Transverse colon (tissue), 4 donors: ENCODE measurements at places on chromosomes 2 and 18. TPM values are rescaled to one million over a fixed set of nuclear protein-coding genes. Genes with fewer than 3 reads are reported as not detected.

DNA sequence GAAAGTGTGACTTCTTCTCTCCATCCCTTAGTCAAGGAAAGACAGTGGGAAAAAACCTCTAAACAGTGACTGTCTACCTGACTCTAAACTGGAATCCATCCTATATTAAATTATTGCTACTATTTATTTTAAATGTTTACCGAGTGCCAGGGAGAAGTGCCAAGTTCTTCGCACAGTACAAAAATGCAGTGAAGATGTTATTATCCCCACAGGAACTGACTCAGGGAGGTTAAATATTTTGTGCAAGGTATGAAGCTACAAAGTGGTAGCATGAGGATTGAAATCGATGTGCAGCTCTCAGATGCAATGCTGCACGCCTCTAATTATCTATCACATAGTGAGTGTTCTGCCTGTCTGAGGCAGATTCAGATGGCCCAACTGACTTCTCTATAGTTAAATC, 91.1 kb downstream of the MEP1B start:
- DNase-seq, result no peak
- no peak overlapping the region for H3K4me3 ChIP-seq
- H3K36me3 ChIP-seq, result no peaks in the 10 kb centered on the region
- H3K27me3 ChIP-seq, result no peaks in the 10 kb centered on the region

DNA sequence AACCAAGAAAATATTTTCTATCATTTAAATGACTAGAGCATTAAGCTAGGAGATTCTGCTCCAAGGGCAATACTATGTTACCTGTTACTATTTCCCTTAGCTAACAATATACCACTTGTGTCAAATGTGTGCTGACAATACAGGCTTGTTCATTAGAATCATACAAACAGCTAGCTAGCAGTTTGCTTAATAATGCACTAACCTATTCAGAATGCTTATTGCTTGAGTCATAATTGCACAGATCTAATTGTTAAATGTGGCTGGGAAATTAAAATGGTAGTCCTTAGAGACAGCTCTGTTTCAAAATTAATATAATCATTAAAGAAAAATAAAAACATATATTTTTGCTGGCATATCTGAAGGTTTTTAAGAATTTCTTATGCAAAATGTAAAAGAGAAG, 344.2 kb downstream of the ERBB4 start:
- no peaks in the 10 kb centered on the region for H3K4me1 ChIP-seq
- no peak overlapping the region for H3K27ac ChIP-seq

- peak overlapping the region; percentile 79 for H3K4me3 ChIP-seq
- no peaks in the 10 kb centered on the region for H3K27me3 ChIP-seq
- DNase-seq, result peak; percentile 72
- H3K36me3 ChIP-seq, result no peaks in the 10 kb centered on the region
These were observed 624 bp downstream of the METTL8 start for GRCh38 chr2:171432969-171433762.

- no peaks in the 10 kb centered on the region for H3K27me3 ChIP-seq
- H3K4me1 ChIP-seq, result no peaks in the 10 kb centered on the region
- H3K4me3 ChIP-seq, result no peak overlapping the region
- H3K36me3 ChIP-seq, result no peaks in the 10 kb centered on the region
- DNase-seq, result no peak
These were observed 210.0 kb upstream of the RASGRP3 start for GRCh38 chr2:33266467-33266866.

- no peaks in the 10 kb centered on the region for H3K27me3 ChIP-seq
- peak; percentile 70 for DNase-seq
- H3K4me1 ChIP-seq, result no peaks in the 10 kb centered on the region
- no peak overlapping the region for H3K4me3 ChIP-seq
- no peaks in the 10 kb centered on the region for H3K36me3 ChIP-seq
- no peak overlapping the region for H3K27ac ChIP-seq
These were observed 133.3 kb downstream of the ZNF236 start for GRCh38 chr18:76955524-76956170.

- H3K4me1 ChIP-seq, result no peaks in the 10 kb centered on the region
- DNase-seq, result no peak
- H3K27me3 ChIP-seq, result no peaks in the 10 kb centered on the region
- H3K27ac ChIP-seq, result no peak overlapping the region
- H3K4me3 ChIP-seq, result no peak overlapping the region
These were observed 82.3 kb upstream of the XPO1 start for GRCh38 chr2:61620244-61621159.

DNA sequence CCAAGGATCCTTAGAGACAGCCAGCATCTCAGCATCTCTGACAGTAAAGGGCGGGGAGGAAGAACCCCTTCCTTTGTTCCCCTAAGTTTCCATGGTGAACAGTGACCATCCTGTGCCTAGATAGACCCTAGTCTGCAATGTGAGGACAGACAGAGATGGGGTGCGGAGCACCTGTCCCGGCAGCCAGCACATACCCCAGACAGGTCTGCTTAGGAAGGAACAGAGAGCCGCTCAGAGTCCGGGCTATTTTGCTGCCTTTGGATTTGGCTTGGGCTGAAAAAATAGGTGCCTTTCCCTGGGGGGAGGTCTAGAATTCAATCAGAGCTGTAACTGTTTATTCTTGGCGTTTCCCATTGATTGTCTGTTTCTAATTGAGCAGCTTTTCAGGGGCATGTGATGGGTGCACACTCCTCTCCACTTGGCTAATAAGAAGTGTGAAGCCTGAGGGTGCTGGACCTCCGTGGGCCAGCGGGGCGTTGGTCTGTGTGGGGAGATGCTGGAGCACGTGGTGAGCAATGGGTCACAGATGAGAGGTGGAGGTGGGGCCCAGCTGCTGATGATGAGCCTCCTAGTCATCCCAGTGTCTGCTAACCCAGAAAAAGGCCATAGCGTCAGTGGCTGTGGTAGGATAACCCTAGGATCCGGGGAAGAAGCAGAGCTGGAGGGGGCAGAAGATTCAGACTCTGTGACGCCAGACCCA, 236.8 kb downstream of the SEPTIN10 start:
- H3K4me3 ChIP-seq, result no peak overlapping the region
- no peak overlapping the region for H3K27ac ChIP-seq
- H3K36me3 ChIP-seq, result no peaks in the 10 kb centered on the region
- H3K27me3 ChIP-seq, result no peaks in the 10 kb centered on the region
- no peak for DNase-seq

GRCh38 chr2:219344751-219345430, 12.3 kb upstream of the RESP18 start:
- no peaks in the 10 kb centered on the region for H3K36me3 ChIP-seq
- no peak overlapping the region for H3K4me3 ChIP-seq
- DNase-seq, result peak; percentile 38
- H3K27me3 ChIP-seq, result peaks cover 4% of the 10 kb centered on the region

DNA sequence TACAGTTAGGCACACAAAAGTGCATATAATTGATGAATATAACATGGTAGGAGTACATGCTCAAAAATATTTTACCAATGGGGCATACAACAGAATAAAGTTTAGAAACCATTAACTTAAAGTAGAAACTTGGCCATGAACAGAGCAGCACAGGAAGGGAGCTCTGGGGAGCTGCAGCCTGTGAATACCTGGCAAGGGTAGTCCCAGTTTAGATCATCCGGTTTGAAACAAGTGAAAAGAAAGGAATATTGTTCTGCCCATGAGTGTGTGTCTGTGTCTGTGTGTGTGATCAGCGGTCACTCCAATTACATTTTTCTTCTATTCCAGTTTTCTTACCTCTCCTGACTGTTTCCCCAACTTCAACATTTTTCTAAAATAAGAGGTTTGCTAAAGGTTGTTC, 233.0 kb downstream of the ALK start:
- H3K36me3 ChIP-seq, result no peaks in the 10 kb centered on the region
- no peak overlapping the region for H3K27ac ChIP-seq
- DNase-seq, result no peak
- no peak overlapping the region for H3K4me3 ChIP-seq

DNA sequence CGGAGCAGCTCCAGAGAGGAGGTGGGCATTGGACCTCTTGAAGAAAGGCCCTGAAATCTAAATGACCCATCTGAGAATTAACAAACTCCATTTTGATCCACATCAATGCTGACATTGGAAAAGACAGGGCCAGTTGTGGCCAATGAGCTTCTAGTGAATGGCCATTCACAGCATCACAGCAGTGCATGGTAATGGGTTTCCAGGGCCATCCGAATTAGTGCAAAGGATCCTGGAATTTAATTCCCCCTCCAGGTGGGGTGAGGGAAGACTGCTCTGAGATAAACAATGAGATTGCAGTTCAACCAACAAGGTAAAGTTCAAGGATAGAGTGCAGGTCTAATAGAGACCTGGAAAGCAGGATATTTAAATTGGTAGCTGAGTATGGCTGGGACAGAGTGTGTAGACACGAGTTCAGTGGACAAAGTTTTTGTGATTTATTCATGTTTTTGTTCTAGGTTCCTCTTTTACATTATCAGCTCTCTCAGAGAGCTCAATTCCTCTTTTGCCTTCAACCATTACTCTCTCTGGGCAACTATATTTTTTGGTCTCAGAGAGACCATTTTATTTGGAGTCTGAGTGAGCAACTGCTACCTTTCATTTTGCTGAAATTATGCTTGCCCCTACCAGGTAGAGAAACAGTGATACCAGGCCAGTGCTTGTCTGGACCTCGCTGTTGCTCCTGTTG, 5.0 kb downstream of the TACR1 start:
- no peaks in the 10 kb centered on the region for H3K36me3 ChIP-seq
- no peak overlapping the region for H3K4me3 ChIP-seq
- peaks cover 32% of the 10 kb centered on the region for H3K27me3 ChIP-seq
- H3K27ac ChIP-seq, result no peak overlapping the region
- no peak for DNase-seq
- peaks cover 2% of the 10 kb centered on the region for H3K4me1 ChIP-seq

- H3K4me3 ChIP-seq, result no peak overlapping the region
- H3K27me3 ChIP-seq, result no peaks in the 10 kb centered on the region
- H3K27ac ChIP-seq, result no peak overlapping the region
- no peak for DNase-seq
These were observed 41.2 kb downstream of the RALBP1 start for GRCh38 chr18:9516437-9517064.

GRCh38 chr2:101026253-101026701, 24.2 kb downstream of the RPL31 start:
- no peak for DNase-seq
- no peaks in the 10 kb centered on the region for H3K36me3 ChIP-seq
- H3K4me1 ChIP-seq, result peaks cover 19% of the 10 kb centered on the region

GRCh38 chr2:165594231-165594934, 124.9 kb downstream of the CSRNP3 start:
- H3K27ac ChIP-seq, result no peak overlapping the region
- no peaks in the 10 kb centered on the region for H3K4me1 ChIP-seq
- H3K36me3 ChIP-seq, result no peaks in the 10 kb centered on the region
- no peak overlapping the region for H3K4me3 ChIP-seq

DNA sequence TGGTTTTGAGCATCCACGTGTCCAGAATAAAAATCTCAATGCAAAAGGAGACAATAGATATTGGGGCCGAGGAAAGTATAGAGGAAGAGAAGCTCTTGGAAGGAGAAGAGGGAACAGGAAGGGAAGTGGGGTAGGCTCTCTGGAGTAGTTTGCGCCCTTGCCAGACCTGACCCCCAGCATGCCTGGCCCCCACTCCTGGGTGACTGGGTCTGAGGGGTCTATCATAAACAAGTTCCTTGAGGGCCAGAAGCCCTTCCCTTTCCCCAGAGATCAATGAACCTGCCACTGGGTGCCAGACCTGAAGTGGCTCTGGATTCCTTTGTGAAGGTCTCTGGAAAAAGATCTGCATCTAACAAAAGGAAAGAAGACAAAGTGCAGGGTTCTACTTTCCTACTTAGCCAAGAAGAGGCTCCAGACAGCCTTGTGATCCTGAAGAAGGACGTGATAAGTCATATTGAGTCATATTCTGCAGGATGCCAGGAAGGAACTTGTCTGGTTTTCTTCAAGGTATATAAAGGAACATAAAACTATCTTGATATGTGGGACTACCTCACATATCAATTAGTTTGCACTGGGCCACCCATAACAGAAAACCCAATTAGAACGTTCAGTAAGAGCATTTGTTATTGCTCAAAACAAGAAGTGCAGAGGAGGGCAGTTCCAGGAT, 18.7 kb upstream of the ATOH8 start:
- peaks cover 4% of the 10 kb centered on the region for H3K4me1 ChIP-seq
- peak overlapping the region; percentile 9 for H3K27ac ChIP-seq
- no peak overlapping the region for H3K4me3 ChIP-seq
- H3K36me3 ChIP-seq, result no peaks in the 10 kb centered on the region
- no peak for DNase-seq

DNA sequence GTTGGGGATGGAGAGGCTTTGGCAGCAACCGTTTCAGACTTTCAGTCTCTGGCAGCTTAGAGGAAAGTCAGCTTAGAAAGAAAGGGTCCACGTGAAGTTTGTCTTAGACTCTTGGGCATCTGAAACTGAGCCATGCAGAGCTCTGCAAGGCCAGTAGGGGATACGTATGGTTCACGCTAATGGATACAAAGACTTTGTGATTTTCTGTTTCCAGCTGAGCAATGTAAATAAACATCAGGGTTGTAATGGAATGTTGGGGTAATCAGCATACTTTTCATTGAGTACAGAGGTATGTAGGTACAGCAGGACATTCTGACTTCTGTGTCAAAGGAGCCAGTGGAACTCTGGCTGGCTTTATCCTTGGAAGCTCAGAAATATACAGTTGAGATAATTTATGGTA, 31.0 kb downstream of the RALB start:
- no peaks in the 10 kb centered on the region for H3K36me3 ChIP-seq
- no peaks in the 10 kb centered on the region for H3K27me3 ChIP-seq
- no peak overlapping the region for H3K27ac ChIP-seq
- no peaks in the 10 kb centered on the region for H3K4me1 ChIP-seq
- no peak overlapping the region for H3K4me3 ChIP-seq

- peak overlapping the region; percentile 71 for H3K4me3 ChIP-seq
- DNase-seq, result no peak
- H3K4me1 ChIP-seq, result peaks cover 22% of the 10 kb centered on the region
- no peaks in the 10 kb centered on the region for H3K27me3 ChIP-seq
- H3K27ac ChIP-seq, result peak overlapping the region; percentile 90
These were observed 336 bp downstream of the THNSL2 start for GRCh38 chr2:88170472-88170892.

Gene PLA2R1
- total RNA-seq, result 1.4 TPM

Gene SLC30A3
- not detected for total RNA-seq

Gene CD8A
- 4.1 TPM for total RNA-seq

Gene FEV
- total RNA-seq, result not detected

Gene CAPN14
- not detected for total RNA-seq

Gene GULP1
- total RNA-seq, result 25.1 TPM

Gene FIGN
- total RNA-seq, result 1.3 TPM

Gene ANKRD44
- total RNA-seq, result 13.9 TPM

Gene SERPINB7
- total RNA-seq, result not detected

Gene SCYGR4
- not detected for total RNA-seq

Gene ELOA2
- not detected for total RNA-seq

Gene IL18R1
- total RNA-seq, result 3.8 TPM

Gene IL36B
- total RNA-seq, result not detected

Gene LBH
- total RNA-seq, result 37.8 TPM

Gene TBR1
- not detected for total RNA-seq

Gene NRP2
- 92.0 TPM for total RNA-seq
